ENCODE measurements at places on chromosomes 5 and 9. TPM values are rescaled to one million over a fixed set of nuclear protein-coding genes. Genes with fewer than 3 reads are reported as not detected.

DNA sequence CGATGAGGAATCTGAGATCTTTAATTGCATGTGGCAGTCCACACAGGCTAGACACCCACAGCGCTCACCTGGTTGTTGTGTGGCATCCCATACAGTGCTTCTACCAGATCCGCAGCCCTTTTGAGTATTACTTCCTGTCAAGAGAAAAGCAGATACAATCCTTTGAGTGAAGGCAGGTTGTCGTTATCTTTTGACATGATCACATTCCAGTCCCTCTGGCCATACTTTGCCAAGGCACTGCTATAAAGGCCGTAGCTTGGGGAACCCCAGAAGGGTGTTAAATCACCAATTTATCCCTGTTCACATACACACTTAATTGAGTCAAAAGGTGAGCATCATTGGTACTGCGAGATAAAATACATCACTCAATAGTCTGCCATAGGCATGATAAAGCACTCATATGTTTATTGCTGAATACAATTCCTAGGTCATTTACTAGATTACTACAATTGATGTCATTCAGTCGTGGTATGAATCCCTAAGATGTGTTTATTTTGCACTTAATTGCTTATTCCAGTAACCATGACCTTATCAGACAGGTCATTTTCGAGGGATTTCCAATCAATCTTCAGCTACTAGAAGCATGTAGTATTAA is 385.6 kb downstream of the EBF1 start:
- DNase-seq, result no peak

DNA sequence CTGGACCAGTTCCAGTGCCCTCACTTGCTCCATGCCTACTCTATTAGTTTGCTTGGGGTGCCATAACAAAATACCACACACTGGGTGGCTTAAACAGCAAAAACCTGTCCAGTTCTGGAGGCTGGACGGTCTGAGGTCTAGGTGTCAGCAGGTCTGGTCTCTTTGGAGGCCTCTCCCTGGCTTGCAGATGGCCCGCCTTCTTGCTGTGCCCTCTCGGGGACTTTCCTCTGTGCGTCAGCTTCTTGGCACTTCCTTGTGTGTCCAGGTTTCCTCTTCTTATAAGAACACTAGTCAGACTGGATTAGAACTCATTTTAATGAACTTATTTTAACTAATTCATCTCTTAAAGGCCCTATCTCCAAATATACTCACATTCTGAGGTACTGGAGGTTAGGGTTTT is 97.2 kb downstream of the CARTPT start:
- no peak for DNase-seq

DNA sequence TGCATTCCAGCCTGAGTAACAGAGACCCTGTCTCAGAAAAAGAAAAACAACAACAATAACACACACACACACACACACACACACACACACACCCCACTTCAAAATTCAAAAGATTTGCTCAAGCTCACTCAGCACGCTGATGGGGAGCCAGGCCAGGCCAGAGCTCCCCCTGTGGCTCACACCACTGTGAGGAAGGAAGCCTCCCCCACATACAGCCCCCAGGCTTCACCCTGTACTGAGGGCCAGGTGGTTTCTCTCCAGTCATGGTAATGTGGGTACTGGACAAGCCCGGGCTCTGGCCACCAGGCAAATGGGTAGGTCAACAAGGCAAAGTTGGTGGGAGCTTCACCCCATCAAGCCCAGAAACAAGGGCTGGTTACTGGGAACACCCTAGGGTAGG is 19.0 kb downstream of the ATOX1 start:
- peak; percentile 76 for DNase-seq

GRCh38 chr5:178305801-178306200 is 73.2 kb upstream of the PHYKPL start:
- no peak for DNase-seq

GRCh38 chr9:84067821-84068220 is 87.2 kb downstream of the RMI1 start:
- no peak for DNase-seq

GRCh38 chr5:129438322-129438721 is 21.8 kb upstream of the ADAMTS19 start:
- no peak for DNase-seq

GRCh38 chr5:35863159-35863558 is 6.5 kb downstream of the IL7R start:
- DNase-seq, result no peak

- no peak for DNase-seq
Measured at GRCh38 chr5:107496466-107496865, 174.3 kb downstream of the EFNA5 start.

DNA sequence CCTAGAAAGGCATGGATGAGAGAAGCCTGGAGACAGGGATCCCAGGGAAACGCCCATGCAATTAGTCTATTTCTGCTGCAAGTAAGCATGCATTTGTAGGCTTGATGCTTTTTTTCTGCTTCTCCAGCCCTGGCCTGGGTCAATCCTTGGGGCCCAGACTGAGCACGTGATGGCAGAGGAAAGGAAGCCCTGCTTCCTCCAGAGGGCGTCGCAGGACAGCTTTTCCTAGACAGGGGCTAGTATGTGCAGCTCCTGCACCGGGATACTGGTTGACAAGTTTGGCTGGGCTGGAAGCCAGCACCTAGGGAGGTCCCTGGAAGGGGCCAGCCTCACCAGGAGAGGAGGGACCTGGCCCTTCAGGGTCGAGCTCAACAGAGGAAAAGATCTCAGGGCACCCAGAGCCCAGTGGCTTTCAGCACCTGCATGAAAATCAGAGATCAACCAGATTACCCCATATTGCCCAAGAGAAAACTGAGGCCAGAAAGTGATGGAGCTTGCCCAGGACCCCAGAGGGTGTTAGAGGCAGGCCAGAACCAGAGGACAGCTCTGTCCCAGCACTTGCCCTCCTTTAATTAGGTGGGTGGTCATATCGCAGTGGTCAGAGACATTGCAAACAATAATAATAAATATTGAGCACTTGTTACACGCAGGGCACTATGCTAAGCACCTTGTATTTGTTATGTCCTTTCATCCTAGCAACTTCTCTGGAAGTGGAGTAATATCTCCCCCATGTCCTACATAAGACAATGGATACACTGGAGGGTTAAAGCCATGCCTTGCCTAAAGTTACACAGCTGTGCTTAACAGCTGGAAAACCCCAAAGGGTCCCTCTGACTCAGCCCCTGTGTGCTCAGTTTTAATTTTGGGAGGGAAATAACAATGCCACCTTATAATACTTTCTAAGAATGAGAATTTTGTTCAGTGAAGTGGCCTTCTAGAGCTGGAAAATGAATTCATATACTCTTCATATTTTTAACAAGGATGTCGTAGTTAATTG is 67.1 kb downstream of the KLF4 start:
- peak; percentile 77 for DNase-seq

GRCh38 chr9:133135146-133135745 is 14.2 kb upstream of the RALGDS start:
- DNase-seq, result peak; percentile 97

GRCh38 chr9:35928591-35929452 is 19.5 kb downstream of the SPAAR start:
- DNase-seq, result no peak

GRCh38 chr9:96014078-96014477 is 138.6 kb downstream of the ERCC6L2 start:
- DNase-seq, result no peak

DNA sequence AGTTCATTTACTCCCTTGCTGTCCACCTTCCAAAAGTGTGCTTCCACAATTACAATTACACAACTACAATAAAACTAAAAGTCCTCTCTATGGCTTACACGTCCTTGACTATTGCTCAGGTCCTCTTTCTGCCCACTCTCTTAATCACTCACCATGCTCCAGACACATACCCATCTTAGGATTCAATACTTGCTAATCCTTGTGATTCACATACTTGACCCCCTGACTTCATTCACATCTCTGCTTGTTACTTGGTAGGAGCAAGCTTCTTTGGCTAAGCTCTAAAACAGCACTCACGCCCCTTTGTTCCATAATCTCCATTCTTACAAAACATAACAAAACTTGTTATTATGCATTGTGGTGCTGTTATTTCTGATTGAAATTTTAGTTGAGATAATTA is 215.8 kb downstream of the EDIL3 start:
- DNase-seq, result no peak

DNA sequence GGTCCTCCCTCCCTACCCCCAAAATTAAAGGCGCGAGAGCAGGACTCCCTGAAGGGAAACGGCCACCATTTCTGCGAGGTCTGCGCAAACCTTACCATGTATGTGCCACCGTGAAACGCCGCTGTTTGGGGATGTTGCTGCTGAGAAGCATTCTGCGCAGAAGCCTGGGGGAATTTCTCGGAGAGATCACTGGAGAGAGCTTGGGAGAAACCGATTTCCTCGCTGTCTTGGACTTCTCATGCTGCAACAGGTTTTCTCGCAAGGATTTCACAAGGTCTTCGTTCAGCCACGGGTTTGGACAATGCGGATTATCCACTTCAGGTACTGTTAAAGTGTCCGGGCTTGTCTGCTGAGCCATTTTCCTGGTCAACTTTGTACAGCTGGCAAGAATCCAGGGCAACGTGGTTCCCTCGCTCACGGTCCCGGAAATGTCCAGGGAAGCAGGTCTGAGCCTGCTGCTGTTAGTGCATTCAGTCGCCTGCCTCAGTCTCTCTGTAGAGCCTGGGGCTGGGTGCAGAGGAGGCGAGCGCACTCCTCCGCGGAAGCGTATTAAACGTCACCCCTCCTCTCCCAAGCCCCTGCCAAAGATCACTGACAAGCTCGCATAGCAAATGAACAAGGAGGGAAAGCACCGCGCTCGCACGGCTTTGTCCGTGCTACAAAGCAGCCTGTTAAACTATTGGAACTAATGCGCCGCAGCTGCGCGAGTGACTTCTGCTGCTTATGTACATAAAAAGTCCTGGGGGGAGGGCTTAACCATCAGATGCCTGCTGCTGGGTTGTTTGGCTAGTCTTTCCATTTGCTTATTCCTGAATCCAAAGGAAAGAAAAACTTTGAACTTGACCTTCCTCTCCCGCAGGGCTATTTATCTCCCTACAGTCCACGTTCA is 125.1 kb downstream of the PDE4D start:
- DNase-seq, result peak; percentile 95

DNA sequence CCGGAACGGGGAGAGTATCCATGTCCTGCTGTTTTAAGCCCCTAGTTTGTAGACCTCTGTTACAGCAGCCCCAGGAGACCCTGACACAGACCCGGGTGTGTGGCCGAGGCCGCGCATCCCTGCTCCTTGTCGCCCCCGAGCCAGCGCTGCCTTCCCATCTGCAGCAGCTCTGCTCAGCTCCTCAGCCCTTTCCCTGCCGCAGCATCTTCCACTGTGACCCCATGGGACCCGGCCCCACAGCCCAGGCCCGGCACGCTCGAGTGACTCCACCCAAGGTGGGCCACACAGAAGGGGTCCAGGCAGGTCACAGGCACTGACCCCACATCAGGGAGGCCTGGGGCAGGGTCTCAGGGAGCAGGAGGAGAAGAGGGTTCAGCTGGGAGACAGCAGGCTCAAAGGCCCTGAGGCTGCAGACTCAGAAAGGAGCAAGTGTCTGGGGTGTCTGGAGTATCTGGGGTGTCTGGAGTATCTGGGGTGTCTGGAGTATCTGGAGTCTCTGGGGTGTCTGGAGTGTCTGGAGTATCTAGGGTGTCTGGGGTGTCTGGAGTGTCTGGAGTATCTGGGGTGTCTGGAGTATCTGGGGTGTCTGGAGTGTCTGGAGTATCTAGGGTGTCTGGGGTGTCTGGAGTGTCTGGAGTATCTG is 31.2 kb downstream of the LHX3 start:
- DNase-seq, result no peak

GRCh38 chr9:135023786-135024405 is 63.6 kb upstream of the OLFM1 start:
- DNase-seq, result no peak

DNA sequence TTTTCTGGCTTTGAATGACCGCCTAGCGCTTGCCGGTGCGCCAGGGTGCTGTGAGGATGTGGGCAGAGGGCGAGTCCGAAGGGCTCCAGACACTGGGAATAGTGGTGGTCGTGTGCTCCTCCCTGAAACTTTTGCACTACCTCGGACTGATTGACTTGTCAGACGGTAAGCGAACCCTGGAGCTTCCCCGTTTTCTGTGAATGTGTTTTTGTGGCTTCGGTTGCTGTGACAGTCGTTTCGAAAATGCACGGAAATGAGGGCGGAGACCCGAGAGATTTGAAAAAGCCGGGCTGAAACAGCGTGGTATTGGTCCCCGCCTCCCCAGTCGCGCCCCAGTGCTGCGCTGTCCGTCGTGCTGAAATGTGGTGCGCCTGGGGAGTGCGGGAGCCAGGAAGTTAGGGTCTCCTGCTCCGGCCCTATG is 102.5 kb upstream of the GABRP start:
- DNase-seq, result peak; percentile 28

GRCh38 chr5:137563646-137564397 is 64.7 kb upstream of the SPOCK1 start:
- peak; percentile 80 for DNase-seq

- peak; percentile 81 for DNase-seq
Measured at GRCh38 chr9:107425101-107426025, 64.2 kb downstream of the KLF4 start.

DNA sequence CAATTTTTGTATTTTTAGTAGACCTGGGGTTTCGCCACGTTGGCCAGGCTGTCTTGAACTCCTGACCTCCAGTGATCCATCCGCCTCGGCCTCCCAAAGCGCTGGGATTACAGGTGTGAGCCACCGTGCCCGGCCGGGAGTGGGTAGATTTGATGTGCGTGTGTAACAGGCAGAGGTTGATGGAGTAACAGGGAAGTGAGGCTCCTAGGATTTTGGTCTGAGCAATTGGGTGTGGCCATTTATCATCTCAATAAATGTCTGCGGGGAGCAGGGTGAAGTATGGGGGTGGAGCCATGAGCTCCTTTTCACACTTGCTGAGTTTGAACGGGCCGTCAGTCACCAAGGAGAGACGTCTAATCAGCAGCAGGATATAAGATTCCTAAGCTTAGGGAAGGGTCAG is 1.2 kb upstream of the REXO4 start:
- DNase-seq, result no peak

- peak; percentile 9 for DNase-seq
Measured at GRCh38 chr5:97094579-97095317, 47.7 kb downstream of the LIX1 start.

GRCh38 chr9:113941526-113941925 is 65.4 kb downstream of the ZNF618 start:
- DNase-seq, result no peak

DNA sequence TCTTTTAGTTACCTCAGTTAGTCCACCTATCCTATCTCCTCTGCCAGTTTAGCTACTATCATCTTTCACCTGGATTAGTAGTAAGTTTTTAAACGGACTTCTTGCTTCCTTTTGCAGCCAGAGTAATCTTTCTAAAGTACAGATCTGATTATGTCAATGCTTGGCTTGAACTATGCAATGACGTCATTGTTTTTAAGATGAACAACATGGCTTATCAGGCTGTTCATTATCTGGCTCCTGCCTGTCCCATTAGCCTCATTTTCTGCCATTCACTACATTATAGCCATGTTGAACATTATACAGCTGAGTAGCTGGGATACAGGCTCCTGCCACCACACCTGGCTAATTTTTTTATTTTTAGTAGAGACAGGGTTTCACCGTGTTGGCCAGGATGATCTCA is 98.7 kb downstream of the RANBP17 start:
- DNase-seq, result no peak

Gene PPIC
- 48.2 TPM for total RNA-seq

Gene GDF9
- total RNA-seq, result 0.12 TPM

Gene NIPAL4
- 0.10 TPM for total RNA-seq

Gene EEIG1
- total RNA-seq, result 5.4 TPM

Gene QRFP
- not detected for total RNA-seq

Gene P4HA2
- 264 TPM for total RNA-seq

Gene SLC1A3
- total RNA-seq, result 48.9 TPM

Gene RETREG1
- 2.8 TPM for total RNA-seq

Gene C9orf153
- total RNA-seq, result 0.48 TPM

Gene SPINK6
- total RNA-seq, result not detected

Gene C7
- not detected for total RNA-seq

Gene C5orf52
- total RNA-seq, result not detected

Gene PCDH12
- not detected for total RNA-seq

Gene PITX1
- 0.49 TPM for total RNA-seq

Gene KCNMB1
- not detected for total RNA-seq

Gene ALDOB
- not detected for total RNA-seq

Gene PROB1
- total RNA-seq, result 0.10 TPM
